ENCODE measurements at places on chromosomes 12 and 14.
A peak's percentile ranks its signal among the peaks of the same experiment; 100 is the strongest.

GRCh38 chr12:55651299-55651683 is 14.6 kb downstream of the OR10P1 start:
- no peak for DNase-seq

DNA sequence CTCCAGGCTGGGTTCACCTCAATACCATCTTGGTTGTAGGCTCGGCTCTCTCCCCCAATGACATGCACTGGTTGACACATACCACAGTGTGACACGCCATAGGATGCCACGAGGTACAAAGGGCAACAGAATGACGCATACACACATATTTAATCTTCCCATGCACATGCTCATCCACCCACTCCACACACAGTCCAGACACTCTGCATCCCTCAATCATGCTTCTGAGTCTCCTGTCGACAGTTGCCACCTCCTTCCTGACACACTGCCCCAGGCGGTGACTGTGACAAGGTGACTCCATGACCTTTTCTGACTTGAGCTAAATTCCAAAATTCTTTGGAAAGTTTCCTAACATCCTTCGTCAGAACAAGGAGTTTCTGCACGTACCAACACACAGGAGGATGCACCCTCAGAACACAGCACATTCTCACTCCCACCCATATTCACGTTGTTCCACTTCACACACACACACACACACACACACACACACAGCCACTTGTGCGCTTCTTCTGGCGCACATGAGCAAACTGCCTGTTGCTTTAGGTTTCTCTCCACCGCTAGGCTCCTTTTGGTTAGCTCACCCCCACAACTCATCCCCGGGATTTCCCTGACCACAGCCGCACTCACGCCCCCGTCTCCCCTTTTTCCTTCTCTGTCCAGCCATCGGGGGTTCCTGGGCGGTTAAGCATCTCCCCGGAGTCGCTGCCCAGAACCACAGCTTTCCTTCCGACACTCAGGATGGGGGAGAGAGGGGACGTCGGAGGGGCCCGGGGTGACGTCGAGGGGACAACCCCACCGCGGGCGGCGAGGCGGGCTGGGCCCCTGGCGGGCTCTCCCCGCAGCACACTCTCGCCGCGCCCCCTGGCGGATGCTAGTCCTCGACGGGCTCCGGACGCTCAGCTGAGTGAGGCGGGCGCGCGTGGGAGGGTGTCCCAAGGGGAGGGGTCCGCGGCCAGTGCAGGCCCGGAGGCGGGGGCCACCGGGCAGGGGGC is 536 bp upstream of the WNT1 start:
- DNase-seq, result peak; percentile 86

DNA sequence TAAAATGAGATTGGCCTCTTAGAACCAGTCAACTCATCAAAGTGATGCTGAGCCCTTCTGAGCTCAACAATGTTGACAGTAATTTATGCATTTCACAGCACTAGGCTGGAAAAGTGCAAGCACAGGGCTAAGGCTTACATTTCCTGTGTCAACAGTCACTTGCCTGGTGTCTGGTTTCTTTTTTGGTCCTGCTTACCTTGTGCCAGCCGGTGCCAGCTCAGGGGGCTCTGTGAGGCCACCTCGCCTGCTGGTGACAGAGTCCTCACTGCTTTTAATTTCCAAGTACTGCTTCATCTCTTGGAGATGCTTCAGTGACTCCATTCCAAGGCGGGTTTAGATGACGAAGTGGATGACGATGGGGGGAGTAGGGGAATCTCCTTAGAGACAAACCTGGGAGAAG is 53.1 kb upstream of the KCNA1 start:
- no peak for DNase-seq

GRCh38 chr12:8065991-8066594 is at the start of gene C3AR1:
Gene C3AR1, minus strand, starts transcription at chr12:8066359. Its CDS starts 6,174 bp downstream, at chr12:8060185.
- DNase-seq, result no peak

GRCh38 chr14:73240816-73241480 is 3.6 kb downstream of the PAPLN start:
- DNase-seq, result no peak

DNA sequence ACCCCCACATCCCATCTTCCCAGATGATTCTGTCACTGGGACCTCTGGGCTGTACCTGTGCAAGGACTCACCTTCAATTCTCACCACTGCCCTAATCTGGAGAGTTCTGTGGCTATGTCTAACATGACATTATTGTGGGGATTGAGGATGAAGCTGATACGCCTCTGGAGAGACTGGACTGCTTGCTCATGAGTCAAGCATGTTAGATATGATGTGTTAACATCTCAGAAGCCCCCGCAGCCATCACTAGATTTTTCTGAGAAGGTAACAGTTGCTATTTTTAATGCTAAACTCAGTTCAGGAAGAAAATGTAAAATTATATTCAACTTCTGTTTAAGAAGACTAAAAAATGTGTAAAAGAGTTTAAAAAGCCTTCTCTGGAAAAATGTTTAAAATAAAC is 25.7 kb downstream of the JKAMP start:
- no peak for DNase-seq

GRCh38 chr12:109497675-109498074 is 20.2 kb downstream of the UBE3B start:
- DNase-seq, result no peak

GRCh38 chr12:11621797-11622423 is 27.6 kb upstream of the ETV6 start:
- peak; percentile 3 for DNase-seq

GRCh38 chr12:9910716-9911421 is 21.3 kb downstream of the CLEC2A start:
- DNase-seq, result no peak

- no peak for DNase-seq
Measured at GRCh38 chr14:59251811-59252771, 63.6 kb downstream of the DAAM1 start.

DNA sequence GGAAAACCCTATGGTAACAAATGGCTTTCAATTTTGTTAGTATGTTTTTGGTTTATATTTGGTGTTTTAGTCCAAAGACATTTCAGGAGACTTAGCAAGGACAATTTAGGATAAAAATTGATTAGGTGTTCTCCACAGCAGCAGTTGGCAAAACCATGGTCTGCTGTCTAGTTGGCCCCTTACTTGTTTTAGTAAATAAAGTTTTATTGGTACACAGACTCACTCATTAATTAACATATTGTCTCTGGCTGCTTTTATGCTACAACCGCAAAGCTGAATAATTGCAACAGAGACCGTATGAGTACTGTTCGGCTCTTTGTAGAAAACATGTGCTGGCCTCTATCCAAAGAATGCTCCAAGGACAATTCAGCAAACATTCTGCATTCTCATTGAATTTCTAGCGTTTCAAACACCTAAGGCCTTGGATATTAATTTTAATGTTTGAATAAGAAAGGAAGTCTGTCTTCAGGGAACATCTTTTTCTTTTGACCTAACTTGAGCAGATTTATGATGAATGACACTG is 77.7 kb downstream of the CCDC92 start:
- DNase-seq, result no peak

DNA sequence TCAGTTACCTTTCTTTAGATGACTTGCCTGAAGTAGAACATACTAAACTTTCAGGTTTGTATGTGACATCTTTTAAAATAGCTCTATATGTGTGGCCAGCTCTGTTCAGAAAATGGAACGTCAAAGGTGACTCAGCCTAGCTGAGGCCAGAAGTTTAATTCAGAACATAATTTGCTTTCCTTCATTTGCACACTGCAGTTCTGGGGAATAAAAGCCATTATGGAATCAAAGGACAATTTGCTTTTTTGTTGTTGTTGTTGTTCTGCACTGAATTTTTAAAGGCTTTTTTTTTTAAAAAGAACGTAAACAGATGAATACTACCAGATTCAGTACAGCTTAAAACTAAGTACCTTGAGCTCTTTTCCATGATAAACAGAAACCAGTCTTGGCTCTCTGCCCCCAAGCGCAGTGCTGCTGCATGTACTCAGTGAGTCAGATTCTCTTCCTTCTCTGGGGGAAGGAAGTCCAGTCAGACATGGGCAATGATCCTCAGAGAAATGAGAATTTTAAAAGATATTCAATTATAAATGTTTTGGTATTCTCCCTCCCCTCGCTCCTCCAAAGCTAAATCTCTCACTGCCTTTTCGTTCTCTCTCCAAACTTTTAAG is 644.2 kb downstream of the NOVA1 start:
- no peak for DNase-seq

DNA sequence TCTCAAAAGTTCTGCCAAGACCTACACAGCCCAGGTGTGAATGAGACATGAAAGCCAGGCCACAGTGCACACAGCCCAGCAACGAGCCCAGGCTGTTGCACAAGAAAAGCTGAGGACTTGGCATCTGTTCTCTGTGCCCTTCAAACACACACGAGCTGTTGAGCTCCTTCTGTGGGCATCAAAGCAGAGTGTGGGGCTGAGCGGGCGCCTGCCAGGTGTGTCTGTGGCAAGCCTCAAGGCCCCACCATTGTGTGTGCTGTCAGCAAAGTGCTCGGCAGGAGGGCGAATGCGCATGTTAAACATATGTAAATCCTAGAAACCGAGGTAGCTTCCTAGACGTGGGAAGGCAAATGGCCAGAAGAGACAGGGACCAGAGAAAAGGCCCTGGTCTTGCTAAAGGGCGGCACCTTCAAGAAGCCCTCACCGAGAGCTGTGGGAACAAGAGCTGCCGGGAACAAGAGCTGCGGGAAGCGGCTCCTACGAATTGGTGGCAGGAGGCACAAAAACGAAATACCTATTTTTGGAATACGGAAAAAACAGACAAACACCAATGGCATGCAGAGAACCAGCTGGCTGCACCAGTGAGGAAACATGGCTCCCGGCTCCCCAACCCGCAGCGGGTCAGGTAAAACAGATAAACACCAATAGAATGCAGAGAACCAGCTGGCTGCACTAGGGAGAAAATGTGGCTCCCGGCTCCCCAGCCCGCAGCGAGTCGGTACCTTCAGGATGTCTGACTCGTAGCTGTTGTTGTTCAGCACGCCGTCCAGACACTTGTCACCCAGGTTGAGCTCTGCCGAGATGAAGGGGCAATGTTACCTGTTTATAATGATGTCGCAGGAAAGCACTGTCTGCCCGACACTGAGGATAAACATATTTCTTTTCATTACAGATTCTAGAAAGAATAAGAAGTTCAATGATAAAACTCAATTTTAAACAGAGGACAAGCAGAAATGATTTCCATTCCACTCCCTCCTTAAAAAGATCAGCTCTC is 19.0 kb upstream of the GOLGA3 start:
- no peak for DNase-seq

All from stimulated activated CD8-positive, alpha-beta memory T cell treated with anti-CD3 and anti-CD28 coated beads, Interleukin-15, amount 100 ng/mL, for 48 hours (primary cell).